ENCODE measurements at places on chromosomes 2 and 18. TPM values are rescaled to one million over a fixed set of nuclear protein-coding genes. Genes with fewer than 3 reads are reported as not detected.

- no peak for DNase-seq
Measured at GRCh38 chr18:10685484-10685883, 159.7 kb downstream of the NAPG start.

DNA sequence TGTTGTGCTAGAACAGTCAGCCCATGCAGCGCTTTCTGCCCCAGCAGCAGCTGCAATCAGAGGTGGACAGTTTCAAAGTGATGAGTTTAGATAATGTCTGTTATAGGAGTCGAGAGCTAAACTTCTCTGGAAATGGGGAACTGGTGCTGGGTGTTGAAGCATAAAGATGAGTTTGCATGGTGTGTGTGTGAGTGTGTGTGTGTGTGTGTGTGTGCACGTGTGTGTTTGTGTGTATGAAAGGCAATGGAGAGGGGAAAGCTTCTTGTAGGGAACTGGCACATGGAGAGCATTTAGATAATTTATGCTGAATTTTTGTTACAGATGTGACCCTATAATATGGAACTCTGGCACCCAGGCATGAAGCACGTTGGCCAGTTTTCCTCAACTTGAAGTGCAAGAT lies 22.7 kb downstream of the ICOS start:
- DNase-seq, result no peak

- peak; percentile 55 for DNase-seq
Measured at GRCh38 chr18:3665204-3665603, 215.2 kb downstream of the TGIF1 start.

DNA sequence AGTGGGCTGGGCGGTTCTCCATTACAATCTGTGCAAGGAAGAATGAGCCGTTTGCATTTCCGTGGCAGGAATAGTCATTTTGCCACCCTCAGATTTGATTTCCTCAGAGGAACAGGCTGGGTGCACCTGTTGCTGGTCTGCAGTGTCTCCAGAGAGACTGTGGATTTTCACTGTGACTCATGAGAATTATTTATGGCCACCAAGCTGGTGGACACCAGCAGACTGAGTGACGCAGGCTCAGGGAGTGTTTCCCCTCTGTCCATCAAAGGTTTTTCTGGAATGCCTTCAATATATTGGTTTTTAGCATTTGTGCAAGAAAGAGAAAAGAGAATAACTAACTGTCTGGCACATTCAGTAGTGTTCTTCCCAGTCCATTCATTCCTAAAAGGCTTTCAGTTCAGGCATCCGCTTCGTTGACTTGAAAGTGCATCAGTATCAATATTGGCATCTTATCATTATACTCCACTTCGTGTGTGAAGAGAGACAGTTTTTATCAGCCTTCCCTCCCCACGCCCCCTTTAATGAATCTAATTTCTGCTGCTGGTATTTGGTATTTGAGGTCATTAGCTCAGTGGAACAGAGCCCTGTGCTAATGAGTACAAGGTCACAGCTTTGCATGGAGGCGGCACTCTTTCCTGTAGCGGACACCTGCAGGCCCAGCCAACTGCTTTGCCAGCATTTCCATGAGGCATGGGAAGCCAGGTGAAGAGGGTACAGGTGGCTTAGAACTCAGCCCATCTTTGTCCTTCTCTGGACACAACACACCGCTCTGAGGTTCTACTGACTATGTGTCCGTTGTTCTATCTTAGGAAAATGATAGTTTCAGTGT lies 39.9 kb downstream of the PRKCE start:
- DNase-seq, result peak; percentile 35

DNA sequence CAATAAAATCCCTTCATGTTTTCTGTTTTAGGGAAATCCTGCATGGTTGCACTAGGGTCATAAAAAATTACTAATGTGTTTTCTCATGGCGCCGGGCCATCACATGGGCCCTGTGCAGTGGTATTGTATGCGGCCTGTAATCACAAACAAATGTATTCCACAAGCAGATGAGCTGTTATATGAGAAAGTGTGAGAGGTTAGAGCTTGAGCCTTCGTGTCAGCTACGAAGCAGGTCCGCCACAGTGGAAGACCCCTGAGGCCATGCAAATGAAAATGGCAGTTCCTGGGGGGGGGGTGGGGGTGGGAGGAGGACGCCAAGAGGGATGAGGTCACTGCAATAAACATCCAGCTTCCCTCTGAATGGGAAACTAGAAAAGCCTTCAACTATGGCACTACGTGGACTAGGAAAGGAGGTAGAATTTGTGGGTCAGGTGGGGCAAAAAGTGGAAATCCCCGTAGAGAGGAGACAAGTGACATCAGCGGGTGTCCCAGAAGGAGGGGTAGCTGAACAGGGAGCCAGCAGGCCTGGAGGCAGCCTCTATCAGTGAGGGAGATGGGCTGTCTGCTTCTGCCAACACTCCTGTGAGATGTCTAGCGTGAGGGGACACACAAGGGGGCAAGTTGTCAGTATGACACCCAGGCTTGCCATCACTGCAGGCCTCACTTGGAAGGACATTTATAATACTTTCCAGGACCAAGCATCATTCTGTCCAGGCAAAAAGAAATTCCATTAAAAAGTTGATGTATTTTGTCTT lies 130.3 kb upstream of the CTAGE1 start:
- DNase-seq, result peak; percentile 84

GRCh38 chr2:186780701-186781316 lies 68.2 kb downstream of the ZSWIM2 start:
- DNase-seq, result no peak

DNA sequence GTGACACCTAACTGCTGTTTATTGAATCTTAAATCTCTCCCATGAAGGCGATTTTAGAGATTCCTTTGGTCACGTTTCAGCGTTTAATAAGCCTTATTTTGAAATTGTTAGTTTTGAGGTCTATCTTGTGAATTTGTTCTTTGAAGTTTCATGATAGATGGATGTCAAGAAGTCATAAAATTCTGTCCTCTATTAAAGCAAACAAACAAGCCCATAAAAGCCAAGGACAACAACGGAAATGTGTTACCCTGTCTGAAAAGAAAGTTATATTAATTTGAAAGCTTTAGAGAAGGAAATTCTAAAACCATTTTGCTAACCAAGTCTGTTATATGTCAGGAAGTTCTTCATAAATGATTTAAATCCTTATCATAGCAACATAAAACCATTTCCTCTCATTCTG lies 7.0 kb upstream of the CAVIN2 start:
- DNase-seq, result no peak

DNA sequence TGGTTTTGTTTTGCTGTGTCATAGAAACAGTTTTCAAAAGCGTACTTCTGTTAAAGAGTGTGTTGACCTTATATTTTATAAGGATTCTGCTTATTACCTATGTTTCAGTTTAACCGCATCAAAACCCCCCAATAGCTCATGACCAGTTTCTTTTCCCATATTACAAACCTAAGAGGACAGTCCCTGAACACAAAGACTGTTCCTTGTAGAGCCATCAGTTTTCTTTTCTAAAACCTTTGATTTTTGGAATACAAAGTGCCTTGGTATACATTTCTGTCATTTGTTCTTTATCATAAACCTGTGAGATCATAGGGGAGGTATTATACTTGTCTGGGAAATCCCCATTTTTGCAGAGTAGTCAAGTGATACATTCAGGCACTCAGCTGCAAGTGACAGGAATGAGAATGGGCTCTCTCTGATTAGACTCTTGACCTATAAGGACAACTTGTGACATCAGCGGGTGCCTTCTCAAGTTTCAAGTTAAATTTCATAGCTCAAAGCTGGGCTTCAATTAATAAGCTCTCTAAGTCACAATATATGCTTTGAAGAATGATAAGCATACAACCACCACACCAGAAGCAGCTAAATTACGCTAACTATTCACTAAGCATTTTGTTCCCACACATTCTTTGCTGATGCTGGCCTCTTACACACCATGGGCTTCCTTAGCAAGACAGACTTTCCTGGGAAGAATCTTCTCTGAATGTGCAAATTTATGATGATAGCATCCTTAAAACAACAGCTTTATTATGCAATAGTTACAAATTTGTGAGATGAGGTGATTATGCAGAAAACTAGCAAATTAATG lies 97.5 kb upstream of the CD302 start:
- DNase-seq, result no peak

GRCh38 chr2:222756362-222756831 lies 84.9 kb downstream of the MOGAT1 start:
- DNase-seq, result no peak

Gene LRPPRC
- total RNA-seq, result 53.9 TPM

Gene UGT1A10
- total RNA-seq, result not detected

Gene MAP3K19
- total RNA-seq, result not detected

Gene RNPEPL1
- total RNA-seq, result 13.6 TPM

Gene CDK15
- total RNA-seq, result 1.1 TPM

Gene ALK
- total RNA-seq, result 0.04 TPM

Measured in muscle of leg (tissue), 16 donors.